Kidney glomerular epithelial cell (primary cell): ENCODE measurements at places on chromosomes 4 and X.

DNA sequence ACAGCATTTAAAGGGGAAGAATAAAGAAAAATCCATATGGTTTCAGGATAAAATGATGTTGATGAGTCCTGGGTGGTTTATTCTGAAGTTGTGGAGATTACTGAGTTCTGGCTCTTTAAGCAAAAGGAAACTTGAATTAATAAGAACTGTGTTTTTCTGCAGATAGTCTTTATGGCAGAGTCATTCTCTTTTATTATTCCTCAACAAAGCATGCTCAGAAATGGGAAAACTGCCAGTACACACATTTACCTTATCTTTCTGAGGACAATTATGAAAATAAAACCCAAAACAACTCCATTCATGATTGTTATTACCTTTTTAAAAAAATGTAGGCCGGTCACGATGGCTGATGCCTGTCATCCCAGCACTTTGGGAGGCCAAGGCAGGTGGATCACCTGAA is 58.5 kb downstream of the ADD1 start:
- DNase-seq = no peak

GRCh38 chr4:173991316-173991715 is 292.2 kb downstream of the FBXO8 start:
- DNase-seq = no peak

DNA sequence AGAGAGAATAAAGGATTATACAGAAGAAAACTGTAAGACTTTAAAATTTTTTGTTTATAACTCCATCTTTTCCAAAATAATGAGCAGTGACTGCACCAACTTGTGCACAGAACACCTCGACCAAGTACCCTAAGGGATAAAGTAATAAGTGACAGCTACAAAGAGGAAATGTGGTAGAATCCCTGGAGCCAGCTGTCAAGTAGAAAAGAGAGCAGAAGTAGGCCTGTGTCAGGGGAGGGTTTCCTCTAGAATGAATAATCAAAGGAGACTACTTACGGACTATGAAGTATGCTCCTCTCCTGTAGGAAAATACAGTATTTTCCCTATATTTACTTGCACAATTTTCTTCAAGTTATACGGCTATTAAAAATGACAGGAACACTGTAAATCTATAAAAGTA is 1.2 kb downstream of the EIF1AX start:
- DNase-seq = no peak

DNA sequence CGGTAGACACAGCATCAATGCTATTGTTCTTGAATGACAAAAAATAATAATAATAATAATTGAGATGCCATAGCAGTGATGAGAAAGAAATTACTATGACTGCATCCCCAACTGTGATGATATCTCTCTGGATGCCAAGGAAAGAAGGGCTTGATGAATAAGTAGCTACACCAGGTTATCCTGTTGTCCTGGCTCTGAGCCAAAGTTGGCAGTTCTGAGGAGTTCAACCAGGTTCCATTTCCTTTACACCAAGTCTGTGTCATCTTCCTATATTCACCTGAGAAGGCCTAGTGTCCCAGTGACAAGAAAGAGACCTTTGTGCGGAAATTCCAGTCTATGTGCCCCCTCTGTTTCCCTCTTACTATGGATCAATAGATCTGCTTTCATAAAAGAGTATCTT is 3.4 kb upstream of the MAML3 start:
- no peak for DNase-seq

- peak; percentile 53 for DNase-seq
Measured at GRCh38 chr4:99808260-99808857, 8.3 kb upstream of the DAPP1 start.

GRCh38 chr4:97691111-97691605 is 452.1 kb downstream of the STPG2 start:
- DNase-seq = no peak

- no peak for DNase-seq
Measured at GRCh38 chrX:110691446-110691845, 104.2 kb downstream of the CHRDL1 start.

GRCh38 chr4:133524369-133524768 is 375.3 kb downstream of the PCDH10 start:
- no peak for DNase-seq

DNA sequence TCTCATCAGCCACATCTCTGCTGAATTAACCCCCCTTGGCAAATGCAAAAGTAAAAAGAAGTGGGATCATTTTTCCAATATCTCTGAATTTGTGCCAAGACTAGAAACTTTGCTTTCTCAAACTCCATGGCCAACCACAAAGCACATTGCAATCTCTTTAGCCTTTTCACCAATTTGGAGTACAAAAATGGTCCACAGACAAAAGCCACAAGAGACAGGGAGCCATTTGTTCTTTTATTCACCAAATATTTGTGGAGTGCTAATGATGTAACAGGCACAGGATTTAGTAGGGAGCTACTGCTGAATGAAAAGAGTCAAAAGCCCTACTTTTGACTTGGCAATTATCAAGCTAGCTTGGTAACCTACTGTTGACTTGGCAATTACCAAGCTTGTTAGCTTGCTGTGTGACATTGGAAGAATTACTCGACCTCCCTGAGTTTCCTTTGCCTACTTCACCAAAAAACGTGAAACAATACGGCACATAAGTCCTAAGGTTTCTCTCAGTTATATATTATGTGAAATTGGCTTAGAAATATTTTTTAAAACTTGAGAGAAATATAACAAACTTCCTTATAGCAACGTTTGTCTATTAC is 97.1 kb upstream of the KLF3 start:
- DNase-seq = no peak

- DNase-seq = no peak
Measured at GRCh38 chr4:119020158-119020557, 115.5 kb upstream of the MYOZ2 start.

DNA sequence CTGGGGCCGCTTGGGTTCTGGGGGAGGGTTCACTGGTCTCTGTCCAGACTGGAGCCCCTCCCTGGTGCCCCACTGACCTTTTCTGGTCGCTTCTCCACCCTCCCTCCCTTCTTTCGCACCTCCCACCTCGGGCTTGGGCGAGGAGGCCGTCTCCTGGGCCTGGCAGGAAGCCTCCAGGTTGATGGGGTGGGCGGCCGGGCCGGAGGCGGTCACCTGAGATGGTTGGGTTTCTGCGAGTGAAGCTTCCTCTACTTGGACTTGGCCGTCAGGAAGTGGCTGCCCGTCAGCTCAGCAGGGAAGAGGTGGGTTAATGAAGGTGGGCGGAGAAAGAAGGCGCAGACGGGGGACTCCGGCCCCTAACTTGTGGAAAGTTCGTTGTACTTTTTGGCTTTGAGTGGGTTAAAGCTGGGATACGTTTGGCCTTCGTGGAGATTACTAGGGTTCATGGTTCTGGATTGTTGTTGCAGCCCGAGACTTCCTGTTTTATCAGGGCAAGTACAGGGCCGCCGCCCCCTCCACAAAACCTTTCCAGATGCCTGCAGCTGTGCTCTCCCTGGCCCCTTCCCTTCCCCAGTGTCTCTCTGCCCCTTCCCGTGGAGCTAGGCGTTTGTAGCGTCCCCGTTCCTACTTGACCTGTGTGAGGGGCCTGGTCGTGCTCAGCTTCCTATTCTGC is 1.2 kb downstream of the AKAP17A start:
- DNase-seq = peak; percentile 7

DNA sequence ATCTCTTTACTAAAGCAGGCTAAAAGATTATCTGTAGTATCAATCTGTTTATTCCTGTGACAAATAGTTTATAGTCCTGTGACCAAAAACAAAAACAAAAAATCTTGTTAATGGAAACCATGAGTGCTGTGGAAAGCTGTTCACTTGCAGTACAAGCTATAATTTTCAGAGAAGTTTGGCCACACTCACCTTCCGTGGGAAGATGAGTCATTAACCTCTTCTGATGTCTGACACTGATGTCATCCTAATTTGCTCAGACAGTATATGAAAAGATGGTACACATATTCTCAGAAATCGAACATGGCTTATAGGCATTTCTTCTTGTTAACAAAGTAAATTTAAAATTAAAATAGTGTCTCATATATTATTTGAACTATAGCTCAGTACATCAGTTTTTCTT is 19.9 kb upstream of the ENPP6 start:
- no peak for DNase-seq

- peak; percentile 93 for DNase-seq
Measured at GRCh38 chr4:139453041-139453370, 915 bp upstream of the RAB33B start.

- no peak for DNase-seq
Measured at GRCh38 chr4:159443975-159444374, 341.1 kb downstream of the RAPGEF2 start.

GRCh38 chr4:110640576-110640975 is 17.7 kb upstream of the PITX2 start:
- no peak for DNase-seq

DNA sequence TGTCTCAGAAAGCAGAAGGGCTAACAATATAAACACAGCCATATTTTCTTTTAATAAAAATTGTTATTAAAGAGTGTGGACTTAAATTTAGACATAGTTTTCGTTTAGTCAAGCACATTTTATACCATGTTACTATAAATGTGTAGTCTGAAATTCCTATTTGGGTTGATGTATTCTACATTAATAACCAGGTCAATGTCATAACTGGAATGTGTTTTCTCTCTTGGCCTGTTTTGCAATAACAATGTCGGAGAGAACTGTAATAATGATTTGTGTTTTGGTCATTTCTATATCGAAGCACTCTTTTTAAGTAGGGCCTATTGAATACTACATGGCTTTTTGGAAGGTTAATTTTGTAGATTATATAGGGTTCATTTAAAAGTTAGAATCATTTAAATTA is 5.5 kb downstream of the USO1 start:
- no peak for DNase-seq

DNA sequence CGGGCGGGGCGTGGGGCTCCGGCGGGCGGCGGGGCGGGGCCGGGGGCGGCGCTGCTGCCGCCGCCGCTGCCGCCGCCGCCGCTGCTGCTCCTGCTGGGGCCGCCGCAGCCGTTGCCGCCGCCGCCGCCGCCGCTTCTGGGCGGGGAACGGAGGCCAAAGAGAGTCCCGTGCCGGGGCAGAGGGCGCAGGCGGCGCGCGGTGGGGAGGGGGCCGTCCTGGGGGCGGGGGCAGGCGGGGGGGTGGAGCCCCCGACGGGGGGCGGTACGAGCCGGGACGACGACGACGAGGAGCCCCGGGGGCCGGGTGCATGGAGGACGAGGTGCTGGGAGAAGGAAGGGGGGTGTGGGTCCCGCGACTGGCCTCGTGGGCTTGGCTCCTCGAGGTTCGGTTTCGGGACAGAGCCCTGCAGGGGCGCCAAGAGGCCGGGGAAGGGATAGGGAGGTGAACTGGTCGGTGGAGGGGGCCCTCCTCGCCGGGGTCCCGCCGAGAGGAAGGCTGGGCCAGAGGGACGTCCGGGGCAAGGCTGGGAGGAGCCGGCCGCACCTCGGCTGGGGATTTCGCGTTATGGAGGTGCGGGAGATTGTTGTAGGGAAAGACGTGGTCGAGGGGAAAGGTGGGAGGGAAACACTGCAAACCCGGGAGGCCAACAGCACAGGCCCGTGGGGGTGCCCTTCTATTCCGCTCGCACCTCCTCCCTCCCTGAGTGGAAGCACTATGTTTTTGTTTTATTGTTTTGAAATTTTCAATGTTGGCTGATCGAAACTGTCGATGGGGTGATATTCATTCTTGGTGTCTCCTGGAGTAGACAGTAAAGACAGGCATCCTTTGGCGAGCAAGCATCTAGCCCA is 1.9 kb downstream of the BCORL1 start:
- DNase-seq = no peak

DNA sequence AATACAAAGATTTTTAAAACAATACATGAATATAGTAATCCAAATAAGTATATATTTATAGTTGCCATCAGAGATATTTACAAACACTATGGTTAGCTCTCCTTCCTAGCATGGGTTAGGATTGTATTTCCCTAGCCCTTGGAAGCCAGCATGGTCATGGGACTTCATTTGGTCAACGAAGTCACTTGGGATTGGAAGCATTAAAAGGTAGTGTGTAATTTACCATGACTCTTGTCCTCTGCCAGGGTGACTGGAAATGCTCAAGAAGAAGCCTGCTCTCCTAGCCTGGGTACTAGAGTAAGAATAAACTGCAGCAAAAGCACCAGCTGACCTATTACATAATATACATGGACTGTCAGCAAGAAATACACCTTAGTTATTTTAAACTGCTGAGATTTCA is 102.9 kb downstream of the COL25A1 start:
- no peak for DNase-seq

DNA sequence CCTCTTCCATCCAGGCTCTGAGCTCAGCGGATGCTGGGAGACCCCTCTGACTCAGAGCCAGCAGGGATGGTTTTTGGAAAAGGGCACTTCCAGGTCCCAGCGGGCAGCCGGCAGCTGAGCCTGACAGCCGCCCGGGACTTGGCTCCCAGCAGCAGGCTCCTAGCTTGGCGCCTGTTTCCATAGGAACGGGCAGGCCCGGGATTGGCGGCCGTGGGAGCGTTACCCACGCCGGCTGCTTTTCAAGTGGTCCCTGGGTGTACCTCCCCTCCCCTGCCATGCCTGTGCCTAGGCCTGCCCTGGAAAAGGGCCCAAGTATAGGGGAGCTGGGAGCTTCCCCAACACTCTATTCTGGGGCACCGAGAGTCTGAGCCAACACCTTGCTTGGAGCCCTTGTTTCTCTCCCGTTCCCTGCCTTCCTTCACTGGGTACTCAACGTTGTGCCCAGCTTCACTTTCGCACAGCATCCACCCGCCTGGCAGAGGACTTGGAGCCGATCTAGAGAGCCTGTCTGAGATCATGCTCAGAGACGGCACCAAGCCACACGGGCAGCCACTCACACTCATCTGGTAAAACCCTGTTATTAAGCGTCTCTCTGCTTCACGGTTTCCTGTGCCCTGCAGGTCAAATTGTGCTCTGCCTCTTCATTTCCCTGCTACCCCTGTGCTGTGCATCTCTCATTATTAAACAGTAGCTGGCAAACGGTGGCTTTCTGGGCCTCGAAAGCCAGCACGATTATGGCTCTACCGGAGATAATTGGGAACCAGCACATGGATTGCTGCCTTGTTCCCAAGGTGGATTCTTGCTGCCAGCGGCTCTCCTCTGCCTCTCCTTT is 521.5 kb downstream of the BCOR start:
- no peak for DNase-seq

GRCh38 chr4:119010909-119011606 is 122.4 kb downstream of the SYNPO2 start:
- DNase-seq = no peak

DNA sequence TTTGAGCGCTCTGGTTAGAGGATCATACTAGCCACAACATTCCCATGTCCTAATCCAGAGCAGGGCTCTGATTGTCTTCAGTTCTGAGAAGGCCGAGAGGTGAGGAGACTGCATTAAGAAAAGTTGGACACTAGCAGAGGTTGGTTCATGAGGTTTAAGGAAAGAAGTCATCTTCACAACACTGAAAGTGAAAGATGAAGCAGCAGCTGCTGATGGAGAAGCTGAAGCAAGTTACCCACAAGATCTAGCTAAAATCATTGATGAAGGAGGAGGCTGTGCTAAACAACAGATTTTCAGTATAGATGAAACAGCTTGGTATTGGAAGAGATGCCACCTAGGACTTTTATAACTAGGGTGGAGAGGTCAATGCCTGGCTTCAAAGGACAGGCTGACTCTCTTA is 36.8 kb downstream of the RAP1GDS1 start:
- no peak for DNase-seq

DNA sequence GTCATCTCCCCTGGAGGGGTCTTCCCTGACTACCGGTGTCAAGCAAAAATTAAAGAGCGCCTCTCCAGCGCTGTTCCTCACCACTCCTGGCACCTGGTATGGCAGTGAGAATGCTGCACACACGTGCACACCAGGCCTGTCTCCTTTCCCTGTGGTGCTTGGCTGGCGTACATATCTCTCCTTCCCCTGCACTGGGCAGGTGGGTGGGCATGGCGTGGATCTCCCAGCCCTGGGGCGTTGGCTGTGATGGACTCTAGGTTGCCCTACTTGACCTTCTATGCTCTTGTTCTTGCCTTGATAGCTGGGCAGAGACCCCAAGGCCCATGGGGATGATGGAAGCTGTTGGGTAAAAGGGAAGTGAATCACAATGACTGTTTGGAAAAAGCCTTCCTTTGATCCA is 109.2 kb downstream of the CLNK start:
- no peak for DNase-seq
